ENCODE measurements at places on chromosomes 11 and 22. TPM values are rescaled to one million over a fixed set of nuclear protein-coding genes. Genes with fewer than 3 reads are reported as not detected.

The INS gene
- total RNA-seq, result not detected

The ZBTB16 gene
- not detected for total RNA-seq

The DEFB131B gene
- not detected for total RNA-seq

The CD82 gene
- 5.0 TPM for total RNA-seq

The UEVLD gene
- 22.2 TPM for total RNA-seq

DNA sequence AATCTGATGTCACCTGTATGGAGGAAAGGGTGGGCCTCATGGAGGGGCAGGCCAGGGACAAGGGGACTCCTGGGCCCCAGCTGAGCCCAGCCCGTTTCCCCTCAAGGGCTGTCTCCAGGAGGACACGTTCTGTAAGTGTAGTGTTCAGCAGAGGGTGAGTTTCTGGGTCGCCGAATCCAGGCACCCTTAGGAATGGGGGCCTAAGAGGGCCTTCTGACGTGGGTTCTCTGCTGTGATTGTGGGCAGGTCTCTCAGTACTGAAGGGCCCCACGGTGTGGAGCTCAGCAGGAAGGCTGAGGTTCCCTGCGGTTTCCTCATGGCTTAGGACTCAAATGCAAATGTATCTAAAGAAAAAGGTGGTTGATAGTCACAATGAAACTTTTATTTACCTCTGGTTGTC is 6.5 kb downstream of the PTDSS2 start:
- H3K27me3 ChIP-seq, result no peaks in the 10 kb centered on the region
- 0 out of 2 replicates have a peak, but pooled peaks cover 2% of the 10 kb centered on the region for H3K36me3 ChIP-seq
- peaks cover under 1% of the 10 kb centered on the region for H3K4me1 ChIP-seq
- DNase-seq, result no peak

- no peaks in the 10 kb centered on the region for H3K4me1 ChIP-seq
- no peaks in the 10 kb centered on the region for H3K27me3 ChIP-seq
- DNase-seq, result no peak
- no peak overlapping the region for H3K27ac ChIP-seq
- no peaks in the 10 kb centered on the region for H3K36me3 ChIP-seq
These were observed 94.4 kb downstream of the ARHGAP8 start for GRCh38 chr22:44846726-44847275.

GRCh38 chr11:29449281-29450074 is 567.4 kb downstream of the KCNA4 start:
- H3K27me3 ChIP-seq, result no peaks in the 10 kb centered on the region
- H3K36me3 ChIP-seq, result no peaks in the 10 kb centered on the region
- peaks cover 15% of the 10 kb centered on the region for H3K4me1 ChIP-seq
- H3K4me3 ChIP-seq, result no peak overlapping the region
- H3K27ac ChIP-seq, result no peak overlapping the region

Measured in PC-3 (cell line).